ENCODE measurements at places on chromosomes 1 and 21.
A peak's percentile ranks its signal among the peaks of the same experiment; 100 is the strongest.

DNA sequence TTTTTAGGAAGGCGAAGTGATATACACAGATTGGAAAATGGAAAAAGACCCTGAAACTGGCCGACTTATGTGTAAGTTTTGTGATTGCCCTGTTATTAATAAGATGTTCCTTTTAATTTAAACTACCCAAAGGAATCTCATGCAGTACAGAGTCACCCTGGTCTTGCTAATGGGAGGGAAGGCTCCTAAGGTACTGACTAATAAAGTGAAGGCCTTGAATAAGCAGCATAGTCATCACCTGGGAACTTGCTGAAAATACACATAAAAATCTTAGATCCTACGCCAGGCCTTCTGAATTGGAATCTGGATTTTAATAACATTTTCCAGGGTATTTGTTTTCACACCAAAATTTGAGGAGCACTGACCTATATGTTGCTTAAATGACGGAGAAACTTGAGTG lies 73.4 kb upstream of the MCOLN3 start:
- DNase-seq, result no peak

DNA sequence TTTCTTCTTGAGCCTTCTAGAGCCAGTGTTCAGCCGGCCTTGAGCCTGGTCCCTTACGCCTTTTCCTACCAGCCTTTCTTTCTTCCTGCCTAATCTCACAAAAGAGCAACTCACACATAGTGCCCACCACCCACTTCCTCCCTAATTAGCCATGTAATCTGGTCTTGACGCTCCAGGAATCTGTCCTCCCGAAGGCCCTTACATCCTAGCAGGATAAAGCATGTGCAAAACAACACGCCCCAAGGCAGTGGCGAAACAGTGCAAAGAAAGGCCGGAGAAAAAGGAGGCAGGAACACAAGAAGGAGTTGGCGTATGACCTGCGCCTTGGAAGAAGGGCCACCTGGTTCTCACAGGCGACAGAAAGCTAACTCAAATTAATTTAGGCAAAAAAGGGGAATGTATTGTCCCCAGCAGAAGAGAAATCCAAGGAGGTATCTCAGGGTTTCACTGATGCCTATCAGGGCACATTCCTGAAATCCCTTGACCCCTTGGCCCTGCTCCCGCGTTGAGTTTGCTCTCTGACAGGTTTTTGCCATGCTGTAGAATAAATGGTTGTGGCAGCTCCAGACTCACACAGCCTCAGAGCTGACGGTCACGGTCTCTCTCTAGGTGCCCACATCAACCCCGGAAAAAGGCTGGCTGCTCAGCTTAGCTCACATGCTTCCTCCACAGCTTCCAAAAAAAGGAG lies 79.0 kb downstream of the ZNF281 start:
- DNase-seq, result no peak

DNA sequence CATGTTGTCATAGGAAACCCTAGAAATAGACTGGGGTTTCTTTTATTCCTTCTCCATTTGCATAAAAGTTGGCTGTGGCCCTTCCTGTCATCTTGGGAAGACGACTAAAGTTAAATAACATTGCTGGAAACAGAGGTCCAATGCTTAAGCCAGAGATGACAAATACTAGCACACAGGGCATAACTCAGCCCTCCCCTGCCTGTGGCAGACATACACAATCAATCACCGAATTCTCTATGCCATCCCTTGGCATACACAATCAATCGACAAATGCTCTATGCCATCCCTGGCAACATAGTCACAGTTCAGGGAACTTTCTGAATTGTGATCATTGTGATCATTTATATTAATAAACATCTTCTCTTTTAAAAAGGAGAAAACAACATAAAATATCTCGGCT lies 229.4 kb downstream of the KAZN start:
- no peak for DNase-seq

- DNase-seq, result no peak
These were observed 67.7 kb downstream of the ATP1A1 start for GRCh38 chr1:116440731-116441130.

- no peak for DNase-seq
These were observed 8.8 kb upstream of the C1orf115 start for GRCh38 chr1:220681220-220681880.

DNA sequence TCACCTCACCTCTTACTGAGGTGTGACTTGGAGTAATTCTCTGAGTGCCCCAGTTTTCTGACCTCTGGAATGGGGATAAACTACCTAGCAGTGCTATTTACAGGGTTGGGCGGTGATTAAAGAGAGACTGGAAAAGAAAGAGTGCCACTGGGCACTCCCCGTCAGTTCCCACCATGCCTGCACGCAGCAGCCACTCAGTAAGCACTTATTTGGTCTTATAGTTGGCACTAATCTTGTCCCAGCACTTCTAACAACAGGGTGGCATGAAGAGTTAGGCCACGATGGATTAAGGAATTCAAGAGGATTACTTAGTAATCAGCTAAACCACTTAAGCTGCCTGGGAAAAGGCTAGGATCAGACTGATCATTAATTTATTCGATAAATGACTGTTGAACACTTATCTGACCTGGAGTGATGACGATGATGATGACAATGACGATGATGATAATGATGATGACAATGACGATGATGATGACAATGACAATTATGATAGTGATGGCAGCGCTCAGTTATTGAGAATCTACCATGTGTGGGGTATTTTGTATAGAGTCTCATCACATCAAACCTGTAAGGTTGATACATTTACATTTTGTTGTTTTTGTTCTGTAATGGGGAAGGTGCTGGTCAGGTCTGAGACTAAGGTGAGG lies 5.4 kb downstream of the CITED4 start:
- DNase-seq, result no peak

DNA sequence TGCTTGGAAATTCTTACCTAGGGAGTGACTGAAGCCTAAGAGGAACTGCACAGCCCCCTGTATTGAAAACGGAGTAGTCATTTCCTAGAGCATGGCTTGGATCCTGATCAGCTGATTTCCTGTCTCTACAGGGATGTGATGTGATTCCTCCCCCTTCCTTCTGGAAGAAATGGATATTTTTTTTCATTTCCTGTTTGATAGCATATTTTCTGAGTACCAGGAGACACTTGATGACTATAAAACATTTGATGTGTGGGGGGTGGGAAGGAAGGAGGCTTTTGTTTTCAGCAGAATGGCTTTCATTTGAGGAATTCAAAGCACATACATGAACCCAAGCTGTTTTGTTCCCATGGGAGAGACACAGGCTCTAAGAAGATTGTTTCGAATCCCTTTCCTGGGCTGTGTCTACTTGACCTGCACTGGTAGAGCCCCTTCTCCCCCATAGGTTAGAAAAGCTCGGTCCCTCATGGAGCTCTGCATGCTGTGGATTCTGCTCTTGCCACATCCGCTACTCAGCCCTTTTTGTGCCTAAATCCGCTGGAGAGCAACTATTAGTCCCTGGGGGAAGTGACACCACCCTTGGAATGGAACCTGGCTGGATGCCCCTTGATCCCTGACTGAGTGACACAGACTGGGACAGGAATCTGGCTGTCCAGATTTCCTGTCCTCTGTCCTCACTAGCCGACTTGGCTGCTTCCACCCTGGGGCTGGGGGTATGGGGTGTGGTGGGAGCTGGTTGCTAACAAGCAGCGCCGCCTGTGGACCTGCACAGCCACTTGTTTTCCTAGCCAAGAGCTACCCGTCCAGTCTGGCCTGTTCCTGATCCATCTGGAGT lies 71.8 kb upstream of the MACF1 start:
- DNase-seq, result no peak

- no peak for DNase-seq
These were observed 13.9 kb downstream of the LSS start for GRCh38 chr21:46214478-46215340.

GRCh38 chr1:155990005-155990739 lies 11.8 kb upstream of the ARHGEF2 start:
- DNase-seq, result no peak

- DNase-seq, result no peak
These were observed 656.9 kb downstream of the PTPRU start for GRCh38 chr1:29893046-29893723.

- no peak for DNase-seq
These were observed 172.2 kb upstream of the C8B start for GRCh38 chr1:57137980-57138379.

GRCh38 chr1:96145492-96145891 lies 576.1 kb upstream of the PTBP2 start:
- DNase-seq, result no peak

DNA sequence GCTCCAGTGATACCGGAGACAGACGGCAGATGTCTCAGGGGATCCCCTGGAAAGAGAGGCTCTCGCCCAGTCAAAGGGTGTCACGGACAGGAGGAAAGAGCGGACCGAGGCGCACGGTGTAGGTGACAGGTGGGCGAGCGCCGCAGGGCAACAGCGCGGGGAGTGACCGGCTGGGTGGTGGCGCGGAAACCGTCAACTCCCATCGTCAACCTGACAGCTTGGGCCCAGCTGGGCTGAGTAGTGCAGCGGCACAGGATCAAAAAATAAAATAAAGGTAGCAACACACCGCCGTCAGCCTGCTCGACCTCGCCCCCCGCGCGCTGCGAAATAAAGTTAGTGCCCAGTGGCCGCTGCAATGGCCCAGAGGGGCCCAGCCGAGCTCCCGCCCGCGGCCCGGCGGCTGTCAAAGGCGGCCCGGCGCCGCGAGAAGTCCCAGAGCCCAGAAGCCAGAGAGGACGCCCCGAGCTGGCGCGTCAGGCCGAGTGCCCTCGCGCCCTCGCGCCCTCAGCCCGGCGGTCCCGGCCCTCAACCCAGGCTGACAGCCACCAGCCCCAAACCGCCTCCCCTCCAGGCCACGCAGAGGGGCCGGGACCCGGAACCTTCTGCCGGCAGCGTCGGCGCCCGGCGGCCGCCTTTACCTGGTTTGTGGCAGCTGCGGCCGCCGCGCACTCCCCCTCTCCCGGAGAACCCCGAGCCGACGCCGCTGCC lies at the start of gene LYST:
LYST (minus strand) TSS at position 702 of the 708 bp plus-strand sequence. CDS start 36,489 bp downstream, outside the sequence.
- DNase-seq, result peak; percentile 37

GRCh38 chr1:8302081-8302956 lies 15.6 kb upstream of the SLC45A1 start:
- DNase-seq, result no peak

DNA sequence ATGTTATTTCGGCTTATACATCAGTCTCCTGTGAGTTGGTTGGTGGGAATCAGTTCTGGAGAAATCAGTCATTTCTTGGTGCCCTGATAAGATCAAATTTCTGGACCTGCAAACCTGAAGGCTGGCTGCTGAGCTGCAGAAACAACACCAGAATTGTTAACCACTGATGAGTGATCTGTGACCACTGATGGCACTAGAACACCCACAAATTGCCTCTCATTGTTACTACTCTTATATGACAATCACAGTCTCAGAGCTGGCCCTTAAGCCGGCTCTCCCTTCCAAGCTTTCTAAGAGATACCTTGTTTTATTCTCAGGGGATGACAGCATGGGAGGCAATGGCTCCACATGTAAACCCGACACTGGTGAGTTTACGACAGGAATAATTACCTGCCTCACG lies 1.9 kb downstream of the C1orf162 start:
- no peak for DNase-seq

DNA sequence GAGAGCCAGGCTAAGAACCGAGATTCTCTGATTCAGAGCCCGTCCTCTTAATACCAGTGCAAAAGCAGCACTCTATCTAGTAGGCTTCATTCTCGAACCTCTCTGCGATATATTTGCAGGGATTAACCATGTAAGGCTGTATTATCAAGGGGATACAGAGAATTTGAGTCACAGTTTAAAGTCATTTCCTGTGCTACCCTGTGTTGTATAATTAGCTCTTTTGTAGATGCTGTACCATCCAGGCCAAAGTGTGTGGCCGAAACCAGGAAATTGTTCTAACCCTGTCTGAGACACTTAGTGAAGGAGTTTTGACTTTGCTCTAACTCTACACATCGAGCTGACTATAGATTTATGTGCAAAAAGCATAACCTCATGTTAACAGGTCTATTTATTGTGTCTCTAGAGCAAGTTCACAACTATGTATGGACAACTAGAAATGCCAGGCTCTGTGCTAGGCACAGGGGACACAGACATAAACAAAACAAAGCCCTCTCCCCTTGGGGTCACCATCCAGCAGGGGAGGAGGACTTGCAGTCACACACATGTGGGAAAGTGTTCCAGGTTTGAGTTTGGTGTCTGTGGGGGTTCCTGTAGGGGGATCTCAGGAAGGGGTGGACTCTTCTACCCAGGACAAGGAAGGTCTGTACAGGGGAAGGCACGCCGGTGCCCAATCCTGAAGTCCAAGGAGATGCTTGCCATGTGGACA lies 182.2 kb downstream of the DHRS3 start:
- DNase-seq, result no peak

- DNase-seq, result no peak
These were observed 121.2 kb upstream of the KCNJ6 start for GRCh38 chr21:38037416-38037815.

GRCh38 chr1:99784809-99785255 lies 18.4 kb upstream of the FRRS1 start:
- no peak for DNase-seq

- no peak for DNase-seq
These were observed 41.7 kb downstream of the EIF2D start for GRCh38 chr1:206570529-206570928.

DNA sequence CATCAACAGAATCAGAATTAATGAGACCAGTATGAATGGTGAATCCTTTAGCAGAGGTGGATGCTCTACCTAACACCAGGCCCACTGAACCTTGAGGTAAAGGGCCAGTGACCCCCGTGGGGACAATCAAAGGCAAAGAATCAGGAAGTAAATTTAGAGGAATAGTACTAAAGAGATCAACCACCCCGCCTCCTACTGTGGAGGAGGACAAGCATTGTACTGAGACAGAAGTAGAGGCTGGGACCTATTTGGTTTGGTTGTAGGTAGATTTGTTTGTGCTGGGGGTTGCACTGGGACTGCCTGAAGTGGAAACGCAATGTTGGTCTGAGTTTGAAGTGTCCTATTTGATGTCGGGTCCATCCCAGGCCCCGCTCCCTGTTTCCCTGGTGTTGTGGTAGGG lies 9.5 kb downstream of the CD48 start:
- no peak for DNase-seq

- DNase-seq, result no peak
These were observed 96.2 kb upstream of the MARK1 start for GRCh38 chr1:220431554-220432239.

DNA sequence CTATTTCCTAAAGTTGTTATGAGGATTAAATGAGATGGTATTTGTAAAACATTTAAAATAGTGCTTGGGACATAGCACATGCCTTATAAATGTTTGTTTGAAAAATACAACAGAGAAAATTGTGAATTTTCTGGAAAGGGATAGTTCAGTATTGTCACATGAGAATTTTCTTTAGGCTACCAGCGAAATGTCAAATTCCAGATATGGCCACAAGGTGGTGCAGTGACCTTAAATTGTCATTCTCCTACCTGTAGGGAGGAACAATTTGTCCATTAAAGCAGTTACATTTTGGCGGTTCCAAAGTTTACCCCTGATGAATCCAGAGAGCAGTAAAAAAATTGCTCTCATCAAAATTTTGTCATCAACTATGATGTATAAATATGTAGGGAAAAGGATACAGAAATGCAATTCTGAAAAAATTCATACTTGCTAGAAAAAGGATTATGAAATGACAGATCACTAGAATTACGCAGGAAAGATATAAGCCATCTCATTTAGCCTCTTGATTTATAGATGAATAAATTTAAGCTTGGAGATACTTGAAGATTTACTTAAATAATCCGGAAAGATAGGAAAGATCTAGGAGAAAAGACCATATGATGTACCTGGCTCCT lies 50.2 kb upstream of the TSHB start:
- DNase-seq, result peak; percentile 48
